Uterus (tissue), 4 donors: ENCODE measurements at places on chromosomes 12 and 14. TPM values are rescaled to one million over a fixed set of nuclear protein-coding genes. Genes with fewer than 3 reads are reported as not detected.

The USP44 gene
- total RNA-seq: 5.6 TPM

The GLI1 gene
- not detected for total RNA-seq

The OR6C74 gene
- not detected for total RNA-seq

The SDR9C7 gene
- total RNA-seq: not detected

The HOXC5 gene
- total RNA-seq: not detected

The FRS2 gene
- 57.0 TPM for total RNA-seq

The RNASE1 gene
- total RNA-seq: 129 TPM

The CLEC1B gene
- total RNA-seq: not detected

The CALCOCO1 gene
- 144 TPM for total RNA-seq

The ABCC9 gene
- 118 TPM for total RNA-seq

The CELA1 gene
- not detected for total RNA-seq

The IL25 gene
- not detected for total RNA-seq

The RNFT2 gene
- total RNA-seq: not detected

The SERPINA10 gene
- total RNA-seq: not detected

The EXOC3L4 gene
- not detected for total RNA-seq

The LALBA gene
- total RNA-seq: not detected
